ENCODE measurements at places on chromosomes 12 and 14.

DNA sequence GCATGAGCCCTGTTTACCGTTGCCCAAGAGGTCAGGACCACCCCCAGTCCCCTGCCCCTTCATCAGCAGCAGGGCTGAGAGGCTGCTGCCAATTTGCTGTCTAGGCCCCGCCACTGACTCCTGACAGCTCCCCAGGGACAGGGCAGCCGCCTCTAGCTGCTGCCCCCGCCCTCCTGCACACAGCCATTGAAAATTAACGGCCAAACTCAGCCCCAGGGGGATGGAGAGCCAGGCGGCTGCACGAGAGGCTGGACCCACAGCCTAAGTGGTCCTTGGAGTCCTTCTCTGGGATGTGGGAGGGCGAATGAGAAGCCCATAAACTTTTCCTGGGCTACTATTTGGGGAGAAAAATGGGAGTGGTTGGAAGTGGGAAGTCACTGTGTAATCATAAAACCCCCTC is 4.6 kb downstream of the FOXN4 start:
- DNase-seq: no peak

DNA sequence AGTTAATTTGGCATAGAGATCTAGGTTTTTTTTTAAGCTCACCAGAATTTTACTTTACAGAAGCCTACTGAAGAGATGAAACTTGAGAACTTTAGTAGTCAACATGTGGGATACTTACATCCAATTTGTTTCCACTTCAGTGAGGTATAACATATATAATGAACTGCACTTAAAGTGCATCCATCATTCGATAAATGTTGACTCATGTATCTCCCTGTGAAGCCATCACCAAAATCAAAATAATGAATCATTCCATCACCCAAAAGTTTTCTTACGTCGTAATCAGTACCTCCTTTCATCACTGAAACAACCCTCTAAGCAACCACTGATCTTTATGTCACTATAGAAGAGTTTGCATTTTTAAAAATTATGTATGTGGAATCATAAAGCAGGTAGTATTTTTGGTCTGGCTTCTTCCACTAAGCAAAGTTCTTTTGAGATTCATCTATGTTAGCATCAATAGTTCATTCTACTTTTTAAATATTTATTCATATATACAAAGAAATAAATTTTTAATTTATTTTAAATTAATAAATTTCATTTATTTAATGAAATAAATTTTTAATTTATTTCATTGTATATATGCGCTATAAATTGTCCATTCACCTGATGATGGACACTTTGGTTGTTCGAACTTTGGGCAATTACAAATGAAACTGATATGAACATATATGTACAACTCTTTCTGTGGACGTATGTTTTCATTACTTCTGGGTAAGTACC is 2.0 kb upstream of the CPNE8 start:
- DNase-seq: no peak

DNA sequence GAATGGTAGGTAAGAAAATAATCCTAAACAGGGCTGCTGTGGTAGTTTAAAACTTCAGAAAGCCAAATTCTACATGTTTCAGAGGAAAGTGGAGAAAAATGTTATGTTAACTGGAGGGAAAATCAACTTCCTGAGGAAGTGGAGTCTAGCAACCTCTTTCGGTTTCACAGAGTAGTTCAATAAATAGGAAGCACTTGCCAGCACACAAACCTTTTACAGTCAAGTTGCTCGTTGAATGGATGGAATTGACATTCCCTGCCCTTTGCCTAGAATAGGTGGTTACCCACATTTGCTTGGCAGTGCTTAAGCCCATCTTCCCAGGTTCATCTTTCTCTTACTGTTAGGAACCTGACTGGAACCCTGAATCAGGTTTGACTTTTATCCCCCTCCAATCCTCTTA is 15.9 kb downstream of the ANKRD13A start:
- DNase-seq: no peak

GRCh38 chr12:94545935-94546771 is 86.5 kb upstream of the CEP83 start:
- no peak for DNase-seq

- DNase-seq: no peak
Measured at GRCh38 chr14:36647824-36648753, 13.6 kb upstream of the PAX9 start.

DNA sequence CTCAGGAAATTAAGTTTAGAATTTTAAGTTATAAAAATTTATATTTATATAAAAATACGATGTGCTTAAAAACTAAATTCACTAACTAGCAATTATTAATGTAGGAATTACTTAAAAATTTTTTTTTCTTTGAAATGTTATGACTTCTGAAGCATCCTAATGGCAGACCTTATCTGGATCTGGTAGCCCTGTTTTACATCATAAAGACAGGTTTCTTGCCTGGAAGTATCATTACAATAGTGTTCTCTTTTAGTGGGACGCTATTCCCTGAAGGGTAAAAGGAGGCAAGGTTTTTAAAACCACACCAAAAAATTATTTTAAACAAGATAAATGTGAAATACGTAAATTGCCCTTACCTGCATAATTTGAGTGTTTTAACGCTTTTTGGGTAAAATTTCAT is 2.1 kb downstream of the WDR20 start:
- DNase-seq: no peak
